Activated naive CD4-positive, alpha-beta T cell treated with Interleukin-2 at 50 U/mL for 16 hours (primary cell): ENCODE measurements at places on chromosomes 6 and 20.

DNA sequence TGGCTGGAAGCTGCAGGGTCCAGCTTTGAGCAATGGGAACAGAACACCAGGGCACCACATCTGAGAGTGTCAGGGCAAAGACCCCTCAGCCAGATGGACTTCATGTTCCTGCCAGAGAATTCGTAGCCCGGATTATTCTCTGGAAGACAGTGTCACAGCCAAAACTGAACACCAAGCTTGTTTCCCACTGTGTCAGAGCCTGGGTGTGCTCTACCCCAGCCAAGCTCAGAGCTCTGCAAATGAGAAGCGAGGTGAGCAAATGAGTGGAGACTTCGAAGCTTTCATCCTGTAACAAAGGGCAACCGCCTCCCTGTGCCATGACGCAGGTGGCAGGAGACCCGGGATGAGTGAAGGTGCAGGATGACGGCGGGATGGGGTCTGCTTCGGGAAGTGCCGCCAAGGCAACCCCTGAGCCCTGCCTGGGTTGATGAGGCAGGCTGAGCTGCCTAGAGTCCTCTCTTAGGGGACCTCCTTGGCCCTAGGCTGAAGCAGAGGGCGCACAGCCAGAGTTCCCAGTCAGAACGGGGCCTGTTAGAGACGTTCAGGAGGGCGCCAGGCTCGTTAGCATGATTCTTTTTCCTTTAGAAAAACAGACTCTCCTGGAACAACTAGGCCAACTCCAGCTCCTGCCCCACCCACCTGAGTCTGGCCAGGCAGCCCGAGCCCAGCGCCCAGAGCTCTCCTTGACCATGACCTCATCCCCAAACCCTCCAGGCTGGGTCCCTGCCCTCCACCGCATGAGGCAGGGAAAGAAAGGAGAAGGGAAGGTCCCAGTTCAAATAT is 187.7 kb downstream of the SOD2 start:
- no peak for DNase-seq

- DNase-seq, result no peak
Measured at GRCh38 chr20:53792946-53793536, 199.4 kb upstream of the ZNF217 start.

DNA sequence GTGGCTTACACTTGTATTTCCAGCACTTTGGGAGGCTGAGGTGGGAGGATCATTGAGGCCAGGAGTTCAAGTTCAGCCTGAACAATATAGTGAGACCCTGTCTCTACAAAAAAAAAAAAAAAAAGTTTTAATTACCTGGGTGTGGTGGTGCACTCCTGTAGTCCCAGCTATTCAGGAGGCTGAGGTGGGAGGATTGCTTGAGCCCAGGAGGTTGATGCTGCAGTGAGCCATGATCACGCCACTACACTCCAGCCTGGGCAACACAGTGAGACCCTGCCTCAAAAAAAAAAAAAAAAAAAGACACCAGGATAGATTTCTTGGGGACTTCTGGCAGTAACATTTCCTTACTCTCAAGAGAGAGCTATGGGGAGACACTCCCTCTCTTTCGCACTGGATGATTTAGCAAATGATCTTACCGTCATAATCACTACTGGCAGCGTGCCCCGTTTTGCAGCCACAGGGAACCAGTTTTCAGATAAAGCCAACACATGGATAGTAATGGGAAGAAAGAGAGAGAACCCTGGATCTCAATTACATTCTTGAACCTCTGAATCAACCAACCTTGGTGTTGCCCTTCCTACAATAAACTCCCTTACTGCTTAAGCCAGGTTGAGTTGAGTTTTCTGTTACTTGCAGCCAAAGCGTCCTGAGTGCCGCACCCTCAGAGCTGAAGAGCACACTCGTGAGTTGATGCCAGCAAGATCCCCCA is 18.1 kb upstream of the PTPN1 start:
- DNase-seq, result no peak

DNA sequence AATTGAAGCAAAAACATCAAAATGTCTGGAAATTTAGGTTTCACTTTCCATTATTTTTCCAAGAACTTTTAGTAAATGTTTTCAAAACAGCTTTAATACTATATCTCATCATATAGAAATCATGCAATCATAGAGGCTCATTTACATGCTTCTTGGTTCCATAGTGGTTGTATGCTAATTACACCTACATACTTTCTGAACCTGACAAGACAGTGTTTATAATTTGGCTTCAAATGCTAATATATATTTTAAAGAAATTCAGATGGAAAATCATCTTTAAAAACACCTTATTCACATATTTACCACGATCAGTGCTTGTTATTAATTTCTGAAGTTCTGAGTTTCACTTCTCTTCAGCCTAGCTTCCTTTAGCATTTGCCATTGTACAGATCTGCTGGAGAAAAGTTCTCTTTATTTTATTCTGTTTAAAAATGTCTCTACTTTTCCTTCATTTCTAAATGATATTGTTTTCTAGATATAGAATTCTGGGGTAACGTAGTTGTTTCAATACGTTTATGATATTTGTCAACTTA is 89.9 kb downstream of the PLCB1 start:
- DNase-seq, result no peak

DNA sequence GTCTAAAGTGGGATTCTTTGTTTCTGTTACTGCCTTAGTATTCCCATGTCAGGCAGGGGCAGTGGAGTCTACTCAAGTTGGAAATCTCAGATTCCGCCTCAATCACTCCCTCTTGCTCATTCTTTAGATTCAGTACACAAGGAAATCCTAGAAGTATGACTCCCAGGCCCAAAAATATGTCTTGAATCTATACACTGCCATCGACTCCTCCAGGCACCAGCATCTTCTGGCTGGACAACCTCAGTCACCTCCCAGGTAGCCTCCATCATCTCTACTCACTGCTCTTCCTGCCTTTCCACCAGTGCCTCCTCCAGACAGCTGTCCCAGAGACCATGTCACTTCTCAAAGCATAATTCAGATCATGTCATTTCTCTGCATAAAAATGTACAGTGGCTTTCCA is 329.9 kb downstream of the CDC5L start:
- DNase-seq, result no peak

GRCh38 chr20:21826976-21827375 is 121.5 kb downstream of the PAX1 start:
- no peak for DNase-seq

DNA sequence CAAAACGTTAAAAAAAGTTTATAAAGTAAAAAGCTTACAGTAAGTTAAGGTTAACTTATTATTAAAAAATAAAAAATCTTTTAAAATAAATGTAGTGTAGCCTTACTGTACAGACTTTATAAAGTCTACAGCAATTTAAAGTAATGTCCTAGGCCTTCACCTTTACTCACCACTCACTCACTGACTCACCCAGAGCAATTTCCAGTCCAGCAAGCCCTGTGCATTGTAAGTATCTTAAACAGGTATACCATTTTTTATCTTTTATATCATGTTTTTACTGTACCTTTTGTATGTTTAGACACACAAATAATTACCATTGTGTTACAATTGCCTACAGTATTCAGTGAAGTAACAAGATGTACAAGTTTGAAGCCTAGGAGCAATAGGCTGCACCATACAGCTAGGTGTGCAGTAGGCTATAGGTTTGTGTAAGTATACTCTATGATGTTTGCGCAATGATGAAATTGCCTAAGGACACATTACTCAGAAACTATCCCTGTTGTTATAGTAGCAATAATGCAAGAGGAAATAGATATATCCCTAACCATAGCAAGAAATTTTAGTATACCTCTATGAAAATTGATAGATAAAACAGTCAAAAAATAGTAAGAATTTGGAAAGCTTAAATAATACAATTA is 39.5 kb downstream of the FBXO5 start:
- no peak for DNase-seq

DNA sequence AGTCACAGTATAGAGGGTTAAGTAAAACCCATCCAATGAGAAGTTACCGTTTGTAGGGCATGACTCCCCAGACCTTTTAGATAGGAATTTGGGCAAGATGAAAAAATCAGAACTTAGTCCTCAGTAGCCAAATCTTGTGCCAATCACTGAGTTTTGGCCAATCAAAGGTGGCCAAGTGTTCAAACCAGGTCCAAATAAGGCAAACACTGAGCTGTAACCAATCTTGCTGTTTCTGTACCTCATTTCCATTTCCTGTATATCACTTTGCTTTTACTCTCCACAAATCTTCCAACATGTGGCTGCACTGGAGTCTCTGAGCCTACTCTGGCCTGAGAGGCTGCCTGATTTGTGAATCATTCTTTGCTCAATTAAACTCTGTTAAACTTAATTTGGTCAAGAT is 81.8 kb upstream of the GPR6 start:
- DNase-seq, result no peak

- DNase-seq, result no peak
Measured at GRCh38 chr6:112437058-112437457, 89.9 kb downstream of the RFPL4B start.

GRCh38 chr20:48766961-48767960 is 60.5 kb downstream of the PREX1 start:
- DNase-seq, result peak; percentile 41

GRCh38 chr6:17673543-17674254 is 33.0 kb downstream of the NUP153 start:
- DNase-seq, result no peak

DNA sequence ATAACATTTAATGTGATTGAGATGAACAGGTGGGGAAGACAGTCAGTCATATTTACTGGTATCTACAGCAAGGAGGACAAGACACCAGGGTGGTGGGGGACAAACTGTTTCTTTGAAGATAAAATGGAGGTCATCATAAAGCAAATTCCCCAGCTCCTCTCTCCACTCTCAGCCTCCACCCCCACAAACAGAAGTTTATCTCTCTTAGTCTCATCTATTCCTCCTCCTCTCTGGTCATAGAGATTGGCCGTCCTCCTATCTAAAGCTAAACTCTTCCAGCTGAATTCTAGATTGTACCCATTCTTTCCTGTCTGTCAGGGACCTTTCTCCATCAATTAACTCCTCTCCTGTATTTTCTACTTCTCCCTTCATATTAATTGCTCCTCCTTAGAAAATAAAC is 71.1 kb downstream of the KIF6 start:
- no peak for DNase-seq

GRCh38 chr6:84758486-84758885 is 5.9 kb downstream of the TBX18 start:
- no peak for DNase-seq

GRCh38 chr20:34084227-34084923 is 27.7 kb downstream of the EIF2S2 start:
- no peak for DNase-seq

DNA sequence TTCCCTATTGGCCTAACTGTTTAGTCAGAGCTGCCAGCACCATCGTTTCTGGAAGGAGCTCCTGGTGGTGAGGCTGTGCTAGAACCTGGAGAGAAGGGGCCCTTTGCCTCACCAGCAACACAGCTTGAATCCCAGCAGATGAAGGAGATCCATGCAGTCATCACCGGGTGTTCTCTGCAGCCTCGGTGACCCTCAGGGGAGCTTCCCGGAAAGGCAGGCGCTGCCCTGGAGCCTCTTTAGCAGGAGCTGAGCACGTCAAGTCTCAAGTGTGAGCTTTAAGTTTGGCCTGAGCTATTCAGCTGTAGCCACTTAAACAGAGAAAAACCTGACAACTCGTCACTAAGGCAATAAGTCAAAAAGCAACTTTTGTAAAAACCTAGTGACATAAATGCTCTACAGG is 181.2 kb upstream of the FOXQ1 start:
- DNase-seq, result no peak

- no peak for DNase-seq
Measured at GRCh38 chr6:115319823-115320222, 740.9 kb downstream of the FRK start.

DNA sequence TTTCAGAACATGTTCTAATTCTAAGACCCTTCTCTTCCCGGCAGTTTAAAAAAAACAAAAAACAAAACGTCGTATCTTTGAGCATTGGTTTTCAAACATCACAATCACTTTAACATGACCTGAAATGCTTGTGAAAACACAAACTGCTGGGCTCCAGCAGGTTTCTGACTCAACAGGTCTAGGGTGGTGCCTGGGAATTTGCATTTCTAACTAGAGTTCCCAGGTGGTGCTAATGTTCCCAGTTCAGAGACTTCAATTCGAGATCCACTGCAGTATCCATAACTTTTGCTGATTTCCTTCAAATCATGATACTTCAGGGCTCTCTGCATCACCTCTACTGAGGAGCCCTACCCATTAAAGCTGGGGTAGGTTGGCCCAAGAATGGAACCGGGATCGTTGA is 850 bp upstream of the SMPDL3A start:
- DNase-seq, result no peak

DNA sequence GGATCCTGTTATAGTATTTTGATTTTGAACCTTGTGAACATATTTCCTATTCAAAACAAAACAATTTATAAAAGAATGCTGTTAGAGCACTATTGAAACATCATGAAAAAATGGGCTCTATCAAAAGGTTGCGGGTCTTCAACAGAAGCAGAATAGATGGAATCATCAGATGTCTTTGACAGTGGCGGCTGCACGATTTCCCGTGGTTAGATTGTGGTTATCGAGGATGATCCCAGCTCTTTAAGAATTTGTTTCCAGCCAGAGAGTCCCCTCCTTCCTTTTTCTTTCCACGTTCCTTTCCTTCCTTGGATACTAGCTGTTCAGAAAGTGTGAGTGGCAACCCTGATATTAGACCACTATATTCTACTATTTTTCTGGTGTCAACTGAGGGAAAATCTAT is 163.4 kb downstream of the FARS2 start:
- no peak for DNase-seq

GRCh38 chr6:159098636-159099106 is 53.9 kb upstream of the TAGAP start:
- DNase-seq, result peak; percentile 71

DNA sequence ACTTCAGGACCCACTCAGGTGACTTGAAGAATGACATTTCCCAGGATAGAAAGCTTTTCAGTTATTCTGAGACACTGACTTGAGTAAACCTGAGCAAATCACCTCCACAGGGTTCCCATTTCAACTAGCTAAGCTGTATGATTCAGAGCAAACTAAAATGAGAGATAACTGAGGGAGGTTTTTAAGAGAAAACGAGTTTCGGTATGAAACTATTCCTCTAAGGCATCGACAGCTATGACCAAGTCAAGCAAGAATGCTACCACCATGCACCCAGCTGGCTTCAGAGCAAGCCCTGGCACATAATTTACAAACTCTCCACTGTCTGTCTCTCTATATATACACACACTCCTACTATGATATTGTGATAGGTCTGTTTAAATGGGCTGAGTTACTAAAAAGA is 75.4 kb downstream of the PERP start:
- DNase-seq, result no peak

- no peak for DNase-seq
Measured at GRCh38 chr6:135395136-135395535, 102.4 kb downstream of the AHI1 start.
